ENCODE measurements at places on chromosomes 2 and 18.

GRCh38 chr2:98012561-98012991, 16.8 kb upstream of the TMEM131 start:
- DNase-seq, result no peak

DNA sequence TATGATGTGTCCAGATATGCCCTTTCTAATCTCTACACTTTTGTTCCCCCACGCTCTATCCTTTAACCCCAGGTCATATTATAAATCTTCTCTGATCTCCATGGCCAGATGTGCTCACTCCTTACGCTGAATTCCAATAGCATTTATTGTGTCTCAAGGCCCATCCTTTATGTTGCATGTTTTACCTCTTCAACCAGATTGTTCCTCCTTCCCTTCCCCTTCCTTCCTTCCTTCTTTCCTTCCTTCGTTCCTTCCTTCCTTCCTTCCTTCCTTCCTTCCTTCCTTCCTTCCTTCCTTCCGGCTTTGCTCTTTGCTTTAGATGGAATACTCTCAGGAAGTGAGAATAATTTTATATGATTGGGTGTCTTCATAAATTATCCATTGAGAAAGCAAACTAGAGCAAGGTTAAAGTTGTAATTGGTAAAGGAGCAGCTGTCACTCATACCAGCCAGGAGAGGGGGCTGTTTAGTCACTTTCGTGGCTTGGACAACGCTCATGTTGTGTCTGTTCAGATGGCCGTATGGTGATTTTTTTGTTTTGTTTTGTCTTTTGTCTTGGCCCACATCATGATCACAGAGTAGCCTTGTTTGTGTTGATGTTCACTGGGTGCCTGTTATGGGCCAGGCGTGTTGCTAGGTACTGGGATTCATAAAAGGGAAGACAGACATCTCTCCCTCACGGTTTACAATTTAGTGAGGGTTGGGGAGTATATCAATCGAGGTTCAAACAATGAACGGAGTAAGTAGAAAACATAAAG, 68.0 kb downstream of the DAW1 start:
- DNase-seq, result no peak

DNA sequence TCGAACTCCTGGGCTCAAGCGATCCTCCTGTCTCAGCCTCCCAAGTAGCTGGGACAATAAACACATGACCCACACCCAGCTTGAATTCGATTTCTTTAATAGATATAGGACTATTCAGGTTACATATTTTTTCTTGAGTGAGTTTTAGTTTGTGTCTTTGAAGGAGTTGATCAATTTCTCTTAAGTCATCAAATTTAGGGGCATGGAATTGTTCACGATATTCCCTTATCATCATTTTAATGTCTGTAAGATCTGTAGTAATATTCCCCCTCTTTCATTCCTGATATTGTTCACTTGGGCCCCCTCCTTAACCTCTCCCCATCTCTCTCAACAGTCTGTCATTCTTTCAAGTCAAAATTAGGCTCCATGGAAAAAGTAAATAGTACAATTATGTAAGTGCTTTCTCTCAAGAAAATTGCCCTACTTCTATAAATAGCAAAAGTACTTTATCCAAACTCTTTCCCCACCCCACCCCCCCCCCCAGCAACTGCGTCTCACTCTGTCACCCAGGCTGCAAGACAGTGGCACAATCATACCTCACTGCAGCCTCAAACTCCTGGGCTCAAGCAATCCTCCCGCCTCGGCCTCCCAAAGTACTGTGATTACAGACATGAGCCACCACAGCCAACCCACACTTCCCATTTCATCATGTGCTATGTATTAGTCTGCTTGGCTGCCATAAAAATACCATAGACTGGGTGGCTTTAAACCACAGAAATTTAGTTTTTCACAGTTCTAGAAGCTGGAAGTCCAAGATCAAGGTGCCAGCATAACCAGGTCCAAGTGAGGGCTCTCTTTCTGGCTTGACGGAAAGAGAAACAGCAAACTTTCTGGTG, 20.1 kb downstream of the WDR33 start:
- no peak for DNase-seq

DNA sequence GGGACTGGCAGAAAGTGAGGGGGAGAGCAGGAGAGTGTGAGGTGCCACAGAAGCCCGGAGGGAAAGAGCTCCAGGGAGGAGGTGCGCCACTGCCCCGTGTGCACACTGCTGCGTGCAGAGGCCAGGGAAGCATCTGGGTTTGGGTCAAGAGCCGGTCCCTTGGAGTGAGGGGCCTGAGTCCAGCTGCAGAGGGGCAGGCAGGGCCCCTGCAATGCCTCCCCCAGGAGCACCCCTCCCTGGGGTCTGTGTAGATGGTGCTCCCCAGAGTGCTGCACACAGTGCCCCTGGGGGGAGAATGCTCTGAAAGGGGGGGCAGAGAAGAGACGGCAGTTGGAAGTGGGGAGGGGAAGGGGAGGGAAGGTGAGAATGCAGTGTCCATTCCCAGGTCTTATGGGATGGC, 3.7 kb upstream of the LIMS2 start:
- DNase-seq, result no peak

DNA sequence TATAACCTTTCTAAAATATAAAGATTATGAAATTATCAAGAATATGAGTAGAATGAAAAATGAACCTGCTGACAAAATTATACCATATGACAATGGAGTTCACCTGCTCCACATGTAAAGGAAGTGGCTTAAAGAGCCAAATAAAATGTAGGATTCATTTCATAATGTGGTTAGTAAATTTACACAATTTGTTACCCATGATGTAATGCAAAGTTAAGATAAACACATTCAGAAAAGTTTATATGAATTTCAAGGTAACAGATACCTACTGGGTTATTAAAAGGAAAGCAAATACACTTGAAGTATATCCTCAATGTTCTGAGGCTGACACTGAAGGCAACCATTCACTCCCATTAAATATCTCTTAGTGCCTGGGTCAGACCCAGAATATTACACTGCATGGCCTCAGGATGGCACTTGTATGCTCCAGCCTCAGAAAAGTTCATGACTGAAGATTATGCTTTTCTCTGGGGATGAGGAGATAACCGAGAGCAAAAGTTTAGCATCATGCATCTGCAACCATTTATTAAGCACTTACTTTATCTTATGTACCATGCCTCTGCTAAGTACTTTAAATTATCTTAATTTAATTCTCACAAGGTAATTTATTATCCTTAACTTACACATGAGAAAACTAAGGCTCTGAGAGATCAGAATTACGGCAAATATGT, 6.2 kb downstream of the STRN start:
- DNase-seq, result no peak

GRCh38 chr2:127635380-127636237, 10.3 kb upstream of the GPR17 start:
- no peak for DNase-seq

- DNase-seq, result no peak
These were observed 8.2 kb upstream of the TMEM182 start for GRCh38 chr2:102753563-102754159.

DNA sequence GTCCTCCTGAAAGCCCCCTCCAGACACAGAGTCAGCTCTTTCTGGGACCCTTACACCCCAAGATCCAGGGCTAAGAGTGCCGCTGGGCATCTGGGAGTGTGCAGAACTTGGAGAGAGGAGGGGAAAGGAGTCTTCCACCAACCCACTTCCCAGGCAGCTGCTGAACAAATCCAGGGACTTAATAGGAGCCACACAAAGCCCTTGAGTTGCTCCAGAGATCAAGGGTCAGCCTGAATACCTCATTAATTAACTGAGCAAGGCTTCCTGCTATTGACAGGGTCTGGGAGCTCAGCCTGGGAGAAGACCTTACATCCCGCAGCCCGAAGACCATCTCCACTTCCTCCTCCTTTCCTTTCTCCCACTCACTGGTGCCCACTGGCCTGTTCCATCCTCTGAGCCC, 108.3 kb downstream of the CELF4 start:
- DNase-seq, result no peak

DNA sequence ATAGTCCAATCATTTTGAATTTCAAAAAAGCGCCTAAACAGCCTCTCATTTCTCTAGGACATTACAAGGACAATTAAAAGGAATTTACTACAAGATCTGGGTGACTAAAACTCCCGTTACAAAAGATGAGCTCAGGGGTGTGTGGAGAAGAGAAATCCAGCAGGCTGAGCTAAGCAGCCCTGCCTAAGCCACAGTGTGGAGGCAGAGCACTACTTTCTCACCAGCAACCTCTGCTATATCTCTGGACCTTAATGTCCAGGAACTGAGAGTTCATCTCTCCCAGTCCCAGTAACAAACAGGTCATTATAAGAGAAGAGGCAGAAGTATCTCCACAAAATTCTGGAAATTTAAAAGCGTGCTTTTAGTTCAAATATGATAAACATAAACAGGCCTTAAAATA, 18.9 kb upstream of the ANKRD62 start:
- DNase-seq, result no peak

DNA sequence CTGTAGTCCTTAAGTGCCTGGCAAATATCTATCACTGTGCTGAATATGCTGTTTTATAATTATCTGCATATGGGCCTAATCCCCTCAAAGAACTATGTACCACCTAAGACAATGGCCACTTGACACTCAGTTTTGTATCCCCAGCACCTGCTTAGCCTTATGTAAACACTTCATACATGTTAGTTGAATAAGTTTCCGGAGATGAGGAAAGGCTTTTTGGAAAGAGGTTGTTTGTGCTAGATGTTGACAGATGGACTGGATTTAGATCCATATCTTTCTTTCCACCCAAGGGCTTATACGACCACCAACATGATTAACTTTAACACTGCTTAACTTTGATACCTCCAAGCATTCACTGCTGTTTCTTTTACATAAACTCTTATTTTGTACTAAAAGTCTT, 63.3 kb downstream of the FAM228A start:
- no peak for DNase-seq

DNA sequence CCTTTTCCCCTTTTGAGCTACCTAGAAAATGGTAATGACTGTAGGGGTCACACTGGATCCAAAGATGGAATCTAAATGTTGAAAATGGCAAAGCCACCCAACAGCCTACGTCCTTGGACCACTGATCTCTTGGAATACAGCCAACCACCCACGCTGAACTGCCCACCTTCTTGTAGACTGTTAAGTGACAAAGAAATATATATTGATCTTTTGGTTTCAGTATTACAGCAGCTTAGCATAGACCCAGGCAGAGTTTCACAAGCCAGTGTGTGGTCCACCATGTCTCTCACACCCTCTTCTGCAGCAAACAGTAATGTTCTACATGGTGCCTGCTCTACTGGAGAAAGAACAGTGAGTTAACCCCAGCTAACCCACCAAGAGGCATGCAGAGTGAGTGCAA, 20.2 kb downstream of the CACNB4 start:
- no peak for DNase-seq

- DNase-seq, result no peak
These were observed 79.1 kb downstream of the DPP4 start for GRCh38 chr2:161994761-161995520.

DNA sequence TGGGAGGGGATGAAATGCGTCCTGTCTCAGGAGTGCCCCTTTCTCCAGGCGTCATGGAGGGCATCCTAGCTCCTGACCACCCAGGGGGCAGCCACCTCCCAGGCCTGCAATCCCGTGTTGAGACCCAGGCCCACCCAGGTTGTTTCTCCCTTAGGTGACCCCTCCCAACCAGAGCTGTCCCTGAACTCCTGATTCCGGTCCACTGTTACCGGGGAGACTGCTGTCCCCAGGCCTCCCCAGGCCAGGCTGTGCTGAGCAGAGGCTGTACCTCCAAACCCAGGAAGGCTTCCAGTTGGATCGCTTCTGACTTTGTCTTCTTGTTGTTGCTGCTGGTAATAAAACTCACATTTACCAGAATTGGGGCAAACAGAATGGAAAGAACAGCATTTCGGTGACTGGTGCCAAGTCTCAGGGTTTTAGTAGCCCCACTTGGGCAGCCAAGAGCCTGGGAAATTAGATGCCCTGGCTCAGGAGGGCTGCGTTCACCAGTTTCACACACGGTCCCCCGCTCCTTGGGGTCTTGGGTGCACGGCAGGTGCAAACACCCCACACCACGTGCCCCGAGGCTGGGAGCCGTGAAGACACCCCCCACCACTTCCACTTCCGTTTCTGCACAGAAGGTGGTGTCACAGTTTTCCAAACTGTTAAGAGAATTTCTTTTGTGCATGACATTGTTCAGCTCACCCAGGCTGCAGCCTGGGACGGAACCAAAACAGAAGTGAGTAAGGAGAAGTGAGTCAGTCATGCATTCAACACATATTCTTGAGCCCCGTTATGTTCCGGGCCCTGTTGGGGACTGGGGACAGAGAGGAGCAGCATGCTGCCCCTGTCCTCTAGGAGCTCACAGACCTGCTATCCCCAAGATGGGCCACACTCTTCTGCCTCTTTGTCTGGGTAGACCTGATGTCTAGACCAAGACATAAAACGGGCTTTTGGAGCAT, 29.4 kb downstream of the ITM2C start:
- no peak for DNase-seq

GRCh38 chr2:217593732-217594131, 409.1 kb downstream of the TNS1 start:
- no peak for DNase-seq

- no peak for DNase-seq
These were observed 260.0 kb downstream of the FIGN start for GRCh38 chr2:163475815-163476214.

DNA sequence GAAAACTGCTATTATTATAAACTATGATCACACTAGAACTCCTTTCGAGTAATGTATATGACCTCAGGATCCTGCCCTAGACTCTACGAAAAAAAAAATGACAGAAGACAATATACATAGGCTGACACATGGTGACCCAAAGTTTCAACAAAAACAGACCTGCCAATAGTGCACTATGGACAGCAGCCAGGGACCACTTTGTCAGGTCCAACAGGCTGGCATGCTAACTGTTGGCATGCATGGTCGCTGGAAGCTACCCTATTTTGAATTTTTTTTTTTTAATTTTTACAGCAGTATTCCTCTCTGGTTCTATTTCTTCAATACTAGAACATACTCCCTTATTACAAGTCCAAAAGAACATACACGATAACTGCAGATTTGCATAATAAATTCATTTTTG, 38.1 kb downstream of the REV1 start:
- DNase-seq, result no peak

GRCh38 chr2:96891591-96892333, 21.9 kb upstream of the SEMA4C start:
- DNase-seq, result no peak

- no peak for DNase-seq
These were observed 244.2 kb downstream of the EXOC6B start for GRCh38 chr2:72581560-72582181.

DNA sequence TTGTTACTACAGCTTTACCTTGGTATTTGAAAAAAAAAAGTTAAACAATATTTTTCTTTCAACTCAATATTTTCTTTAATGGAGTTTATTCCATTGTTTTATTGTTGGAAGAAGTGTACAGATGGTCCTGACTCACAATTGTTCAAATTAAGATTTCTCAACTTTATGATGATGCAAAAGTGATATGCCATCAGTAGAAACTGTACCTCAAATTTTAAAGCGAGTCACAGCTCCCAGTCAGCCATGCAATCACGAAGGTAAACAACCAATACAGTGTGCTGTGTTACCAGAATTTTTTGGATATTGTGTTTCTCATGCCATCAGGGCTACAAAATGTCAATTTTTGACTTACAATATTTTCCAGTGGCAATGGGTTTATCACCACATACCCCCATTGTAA, 54.0 kb upstream of the COL5A2 start:
- no peak for DNase-seq
